ENCODE measurements at places on chromosomes 1 and 21. TPM values are rescaled to one million over a fixed set of nuclear protein-coding genes. Genes with fewer than 3 reads are reported as not detected.

DNA sequence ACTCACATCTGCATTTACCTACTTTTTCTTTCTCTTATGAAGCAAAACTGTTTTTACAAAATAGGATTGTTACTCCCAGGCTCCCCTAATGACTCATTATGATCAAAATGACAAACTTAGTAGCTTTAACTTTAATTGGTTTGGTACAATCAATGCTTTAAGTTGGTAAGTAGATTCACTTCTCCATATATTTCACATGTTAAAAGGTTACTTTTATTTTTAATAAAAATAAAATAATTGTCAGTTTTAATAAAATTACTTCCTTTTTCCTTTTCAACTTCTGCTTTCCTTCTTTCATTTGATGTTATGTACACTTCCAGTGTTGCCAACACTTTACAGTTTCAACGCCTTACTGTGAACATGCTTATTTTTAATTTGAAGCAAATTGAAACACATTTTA, 477.6 kb downstream of the SETD4 start:
- DNase-seq = no peak

GRCh38 chr1:19613171-19613703, 30.9 kb upstream of the NBL1 start:
- no peak for DNase-seq

DNA sequence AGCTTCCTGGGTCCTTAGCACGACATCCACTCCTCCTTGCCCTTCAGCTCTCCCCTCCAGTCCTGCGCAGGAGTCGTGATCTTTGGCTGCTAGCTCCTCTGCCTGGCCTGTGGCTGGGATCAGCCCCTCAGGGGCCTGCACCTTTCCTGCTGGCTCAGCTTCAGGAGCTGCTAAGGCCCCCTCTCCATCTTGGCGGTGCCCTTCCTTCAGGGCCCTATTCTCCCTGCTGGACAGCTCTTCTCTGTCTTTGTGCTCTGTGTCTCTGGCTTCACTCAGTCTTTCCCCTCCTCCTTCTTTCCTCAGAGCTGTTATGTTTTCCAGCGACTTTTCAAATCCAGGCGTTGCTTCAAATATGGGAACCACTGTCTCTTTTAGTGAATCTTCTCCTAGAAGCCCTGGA, 59.5 kb upstream of the LRRC53 start:
- DNase-seq = no peak

C1orf115 gene
- total RNA-seq = 10.8 TPM

SPRR2B gene
- not detected for total RNA-seq

ANGPTL3 gene
- total RNA-seq = not detected

CLDN17 gene
- not detected for total RNA-seq
